ENCODE measurements at places on chromosomes 4 and X.

DNA sequence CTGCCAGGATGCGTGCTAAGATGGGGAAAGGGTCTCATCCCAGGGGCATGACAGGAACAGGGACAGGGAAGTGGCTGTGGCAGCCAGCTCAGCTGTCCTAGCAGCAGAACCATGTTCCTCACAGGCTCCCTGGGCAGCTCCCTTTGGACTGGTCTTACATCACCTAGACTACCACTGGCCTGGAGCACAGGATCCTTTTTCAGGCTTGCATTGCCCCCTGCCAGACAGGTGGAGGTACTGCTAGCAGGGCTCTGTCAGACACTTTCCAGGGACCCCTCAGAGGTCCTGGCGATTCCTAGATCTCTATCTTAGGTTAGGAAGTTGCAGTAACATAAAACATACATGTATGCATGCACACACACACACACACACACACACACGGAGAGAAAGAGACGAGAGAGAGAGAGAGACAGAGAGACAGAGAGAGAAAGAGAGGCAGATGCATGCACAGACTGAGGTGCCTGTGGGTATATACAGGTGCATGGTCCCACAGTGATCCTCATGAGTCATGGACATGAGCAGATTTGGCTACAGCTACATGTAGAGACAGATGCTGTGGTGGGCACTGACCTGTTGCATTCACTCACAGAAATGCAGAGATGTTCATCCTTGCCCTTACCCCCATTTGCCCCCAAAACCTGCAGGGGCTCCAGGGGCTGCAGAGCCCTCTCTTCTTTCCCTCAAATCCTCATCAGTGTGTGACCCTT, 63.6 kb downstream of the STARD8 start:
- DNase-seq, result no peak

DNA sequence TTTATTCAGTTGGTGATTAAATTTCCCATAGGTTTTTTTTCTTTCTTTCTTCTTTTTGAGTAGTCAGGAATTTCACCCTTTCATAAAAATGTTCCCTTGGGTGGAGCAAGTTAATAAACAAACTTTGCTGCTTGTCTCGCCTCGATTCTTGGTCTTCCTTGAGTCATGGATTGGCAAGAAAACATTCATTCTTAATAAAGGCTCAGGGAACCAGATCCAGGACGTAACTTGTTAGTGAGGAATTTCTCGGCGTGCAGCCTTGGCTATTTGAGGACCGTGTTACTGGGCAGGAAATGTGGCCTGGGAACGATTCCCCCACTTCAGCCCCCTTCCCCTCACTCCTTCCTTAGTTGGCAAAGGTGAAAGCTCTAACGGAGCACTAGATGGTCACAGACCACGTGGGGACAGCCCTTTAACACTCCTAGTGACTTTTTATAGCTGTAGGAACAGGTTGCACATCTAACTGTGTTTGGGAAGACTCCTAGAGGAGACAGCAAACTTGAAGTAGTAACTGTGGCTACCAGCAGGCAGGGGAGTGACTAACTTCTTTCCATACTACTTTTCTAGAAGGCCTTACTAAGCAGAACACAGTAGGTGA, 106.8 kb downstream of the UCHL1 start:
- DNase-seq, result no peak

DNA sequence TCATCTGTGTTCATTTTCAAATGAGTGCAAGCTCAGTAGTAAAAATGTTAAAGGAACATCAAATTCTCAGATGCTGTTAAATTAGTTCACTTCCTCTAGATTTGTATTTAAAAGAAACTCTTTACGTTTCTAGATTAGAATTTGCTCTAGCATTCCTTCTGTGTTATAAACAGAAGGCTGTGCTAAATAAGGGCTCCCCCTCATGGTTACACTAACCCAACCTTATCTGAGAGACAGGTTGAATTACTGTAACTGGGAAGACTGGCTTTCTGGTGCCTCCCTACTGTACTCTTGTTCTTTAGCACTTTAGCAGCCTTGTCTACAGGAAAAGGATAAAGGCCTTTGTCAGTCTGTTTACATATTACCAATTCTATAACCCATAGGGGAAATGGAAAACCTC, 56.8 kb downstream of the RXFP1 start:
- no peak for DNase-seq

- no peak for DNase-seq
These were observed 150.7 kb downstream of the PDGFC start for GRCh38 chr4:156820931-156821330.

GRCh38 chr4:139834981-139835391, 169.4 kb downstream of the MGST2 start:
- no peak for DNase-seq

- no peak for DNase-seq
These were observed 2.4 kb downstream of the WDR44 start for GRCh38 chrX:118348186-118348810.

DNA sequence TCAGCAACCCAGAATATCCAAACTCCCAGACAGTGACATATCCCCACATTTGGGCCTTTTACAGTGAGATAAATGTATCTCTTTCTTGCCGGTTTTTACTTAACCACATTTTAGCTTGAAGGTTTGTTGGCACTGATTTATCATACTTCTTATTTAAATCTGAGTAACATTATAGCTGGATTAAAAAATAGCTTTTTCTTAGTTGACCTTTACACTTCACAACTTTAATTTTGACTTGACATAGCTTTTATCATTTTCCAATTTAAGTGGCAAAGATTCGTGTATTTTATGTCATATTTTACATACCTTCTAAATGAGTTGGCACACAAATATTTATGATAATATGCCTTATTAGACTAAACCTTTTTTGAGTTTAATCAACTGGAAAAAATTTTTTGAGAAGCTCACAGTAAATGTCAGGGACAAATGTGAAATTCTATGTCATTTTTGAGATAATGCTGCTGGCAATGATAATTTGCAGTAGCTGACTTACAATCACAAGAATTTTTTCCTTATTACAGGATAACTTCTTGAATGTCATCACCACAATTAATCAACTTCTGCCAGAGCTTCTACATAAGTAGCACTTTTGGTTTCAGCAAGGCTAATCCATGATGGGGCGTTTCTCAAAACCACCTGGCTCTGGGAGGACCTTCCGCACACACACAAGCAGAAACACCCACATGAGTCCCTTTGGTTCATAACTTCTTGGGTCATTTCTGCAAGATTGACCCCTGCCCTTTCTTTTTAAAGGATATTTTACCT, 80.3 kb downstream of the SYTL5 start:
- DNase-seq, result no peak

GRCh38 chr4:18103876-18104605, 82.5 kb upstream of the LCORL start:
- DNase-seq, result no peak

DNA sequence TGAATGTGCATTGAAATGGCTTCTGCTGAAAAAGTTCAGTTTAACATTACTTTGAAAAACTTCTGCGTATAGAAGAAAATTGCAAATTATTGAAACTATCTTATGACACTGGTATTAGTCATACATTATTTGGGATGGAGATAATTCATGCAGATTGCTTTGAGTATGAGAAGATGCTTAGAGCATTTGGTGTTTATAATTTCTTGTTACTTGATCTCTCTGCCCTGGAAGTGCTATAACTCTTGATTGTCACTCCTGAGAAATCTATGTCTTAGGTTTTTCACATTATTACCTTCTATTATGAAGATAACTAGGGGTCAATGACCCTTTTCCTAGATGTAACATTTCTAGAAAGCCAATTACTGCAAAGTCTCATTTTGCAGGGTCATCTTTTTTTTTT, 36.4 kb downstream of the TMEM131L start:
- DNase-seq, result no peak

GRCh38 chr4:130163701-130164100, 1067.7 kb downstream of the C4orf33 start:
- DNase-seq, result no peak

DNA sequence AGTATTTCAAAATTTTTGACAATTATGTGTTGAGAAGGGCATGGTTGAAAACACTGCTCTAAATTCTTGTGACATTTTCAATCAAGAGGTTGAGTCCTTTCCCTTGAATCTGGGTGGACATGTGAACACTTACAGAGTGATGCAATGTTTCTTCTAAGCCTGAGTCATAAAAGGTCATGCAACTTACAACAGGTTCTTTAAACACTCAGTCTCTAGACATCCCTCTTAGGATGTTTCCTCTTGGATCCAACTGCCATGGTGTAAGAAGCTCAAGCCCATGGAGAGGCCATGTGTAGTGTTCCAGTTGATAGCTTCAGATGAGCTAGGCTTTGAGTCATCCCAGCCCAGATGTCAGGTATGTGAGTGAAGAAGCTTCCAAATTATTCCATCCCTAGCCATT, 232.2 kb upstream of the MAOA start:
- DNase-seq, result no peak

- DNase-seq, result no peak
These were observed 45.6 kb upstream of the CHRNA9 start for GRCh38 chr4:40289366-40290188.

- DNase-seq, result no peak
These were observed 104.6 kb downstream of the PHEX start for GRCh38 chrX:22136711-22137110.

DNA sequence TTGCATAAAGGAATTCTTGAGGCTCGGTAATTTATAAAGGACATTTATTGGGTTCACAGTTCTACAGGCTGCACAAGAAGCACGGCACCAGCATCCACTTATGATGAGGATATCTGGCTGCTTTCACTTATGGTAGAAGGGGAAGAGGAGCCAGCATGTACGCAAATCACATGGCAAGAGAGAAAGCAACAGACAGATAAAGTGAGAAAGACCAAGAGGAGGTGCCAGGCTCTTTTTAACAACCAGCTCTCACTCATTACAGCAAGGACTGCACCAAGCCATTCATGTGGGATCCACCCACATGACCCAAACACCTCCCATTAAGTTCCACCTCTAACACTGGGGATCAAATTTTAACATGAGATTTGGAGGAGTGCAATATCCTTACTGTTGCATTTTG, 1198.2 kb downstream of the ADGRL3 start:
- no peak for DNase-seq

DNA sequence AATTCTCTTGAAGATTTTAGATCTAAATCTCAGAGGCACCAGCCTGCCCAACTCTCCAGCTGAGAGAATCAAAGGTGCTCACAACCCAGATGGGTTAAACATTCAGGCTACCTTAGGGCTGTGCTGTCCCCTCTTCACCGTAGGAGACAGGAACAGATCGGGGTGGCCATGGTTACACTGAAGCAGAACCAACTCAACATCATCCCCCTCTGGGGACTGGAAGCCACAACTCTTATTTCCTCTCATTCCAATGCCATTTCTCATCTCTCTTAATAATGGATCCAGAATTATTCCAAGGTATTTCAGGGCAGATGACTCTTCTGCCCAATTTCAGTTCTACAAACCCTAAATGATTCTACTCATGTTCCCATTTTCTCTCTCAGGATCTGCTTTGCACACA, 109.7 kb downstream of the NKX6-1 start:
- DNase-seq, result no peak

DNA sequence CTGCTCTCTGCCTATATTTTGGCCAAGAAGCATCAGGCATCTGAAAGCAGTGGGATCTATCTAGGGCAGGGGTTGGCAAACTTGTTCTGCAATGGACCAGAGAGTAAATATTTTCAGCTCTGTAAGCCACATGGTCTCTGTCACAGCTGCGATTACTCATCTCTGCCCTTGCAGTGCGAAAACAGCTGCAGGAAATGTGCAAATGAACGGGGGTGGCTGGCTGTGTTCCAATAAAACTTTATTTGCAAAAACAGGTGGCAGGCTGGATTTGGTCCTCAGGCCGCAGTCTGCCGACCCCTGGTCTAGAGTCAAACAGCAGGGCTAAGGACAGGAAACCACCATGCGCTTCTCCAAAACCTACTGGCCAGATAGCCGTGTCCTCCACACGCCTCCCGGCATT, 48.6 kb downstream of the ACOX3 start:
- no peak for DNase-seq

DNA sequence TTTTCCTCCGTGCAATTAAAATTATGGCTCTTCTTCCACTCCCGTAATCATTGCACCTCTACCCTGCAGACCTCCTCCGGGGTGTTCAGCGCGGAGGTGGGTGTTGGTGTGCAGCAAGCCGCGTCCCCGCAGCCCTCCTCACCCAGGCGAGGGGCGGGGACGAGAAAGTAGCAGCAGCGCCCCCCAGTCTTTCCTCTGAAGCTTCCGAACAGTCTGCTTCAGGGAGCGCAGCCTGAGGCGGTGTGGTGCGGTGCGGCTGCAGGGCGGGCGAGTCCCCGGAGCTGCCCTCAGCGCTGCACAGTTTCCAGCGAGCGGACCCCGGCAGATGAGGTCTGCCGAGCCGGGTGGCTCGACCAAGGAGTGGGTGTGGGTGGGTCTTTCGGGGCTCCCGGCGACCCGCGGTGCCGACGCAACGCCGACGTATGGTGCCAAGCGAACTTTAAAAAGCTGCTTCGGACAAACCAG, at the start of gene FRAS1:
TSS of gene FRAS1 (plus strand) at position 189 of the 465 bp plus-strand sequence. CDS start 687 bp downstream, outside the sequence.
- DNase-seq, result no peak

DNA sequence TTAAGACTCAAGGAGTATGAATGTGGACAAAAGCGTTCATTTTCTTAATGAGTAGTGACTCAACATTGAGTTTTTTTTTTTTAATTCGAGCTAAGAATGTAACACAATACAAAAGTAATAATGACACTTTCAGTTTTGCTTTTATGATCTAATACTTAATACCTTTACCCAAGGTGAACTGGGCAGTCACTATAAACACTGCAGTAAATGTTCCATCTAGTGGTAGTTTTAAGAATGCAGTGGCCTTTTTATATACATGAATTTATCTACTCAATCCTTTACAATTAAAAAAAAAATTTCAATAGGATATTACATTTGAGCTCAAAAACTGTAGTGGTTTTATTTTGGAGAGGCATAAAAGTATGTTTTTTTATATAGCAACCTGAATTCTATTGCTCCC, 33.9 kb downstream of the PDK3 start:
- no peak for DNase-seq

GRCh38 chrX:40366661-40367060, 214.1 kb upstream of the ATP6AP2 start:
- no peak for DNase-seq

- no peak for DNase-seq
These were observed 206.5 kb downstream of the ENOX2 start for GRCh38 chrX:130696542-130696941.

DNA sequence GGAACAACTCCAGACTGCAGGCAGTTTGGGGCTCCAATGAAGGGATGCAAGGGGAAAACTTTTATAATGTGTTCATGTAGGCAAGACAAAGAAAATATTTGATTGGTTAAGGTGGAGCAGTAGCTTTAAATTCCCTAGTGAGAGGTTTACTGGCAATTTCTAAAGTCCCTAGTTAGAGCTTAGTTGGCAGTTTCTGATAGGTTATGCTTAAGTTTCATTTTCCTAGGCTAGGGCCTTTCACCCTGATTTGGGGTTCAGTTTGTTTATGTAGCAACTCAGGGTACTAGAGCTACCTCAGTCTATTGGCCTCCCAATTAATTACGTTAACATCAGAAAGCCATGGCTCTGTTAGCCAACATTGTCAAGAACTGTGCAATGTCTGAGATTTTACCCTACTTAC, 14.6 kb downstream of the BBS12 start:
- DNase-seq, result no peak
